ENCODE measurements at places on chromosomes 7 and 10. TPM values are rescaled to one million over a fixed set of nuclear protein-coding genes. Genes with fewer than 3 reads are reported as not detected.

Gene LMOD2
- total RNA-seq: not detected

Gene DOCK1
- 57.0 TPM for total RNA-seq

Gene MYO3A
- 4.3 TPM for total RNA-seq

Gene TRIL
- total RNA-seq: 3.1 TPM

Gene PDCD4
- 22.6 TPM for total RNA-seq

Gene TUBAL3
- total RNA-seq: not detected

Gene MBL2
- not detected for total RNA-seq

Gene CTBP2
- 212 TPM for total RNA-seq

Gene CHRM2
- not detected for total RNA-seq

Gene RBP4
- total RNA-seq: not detected

DNA sequence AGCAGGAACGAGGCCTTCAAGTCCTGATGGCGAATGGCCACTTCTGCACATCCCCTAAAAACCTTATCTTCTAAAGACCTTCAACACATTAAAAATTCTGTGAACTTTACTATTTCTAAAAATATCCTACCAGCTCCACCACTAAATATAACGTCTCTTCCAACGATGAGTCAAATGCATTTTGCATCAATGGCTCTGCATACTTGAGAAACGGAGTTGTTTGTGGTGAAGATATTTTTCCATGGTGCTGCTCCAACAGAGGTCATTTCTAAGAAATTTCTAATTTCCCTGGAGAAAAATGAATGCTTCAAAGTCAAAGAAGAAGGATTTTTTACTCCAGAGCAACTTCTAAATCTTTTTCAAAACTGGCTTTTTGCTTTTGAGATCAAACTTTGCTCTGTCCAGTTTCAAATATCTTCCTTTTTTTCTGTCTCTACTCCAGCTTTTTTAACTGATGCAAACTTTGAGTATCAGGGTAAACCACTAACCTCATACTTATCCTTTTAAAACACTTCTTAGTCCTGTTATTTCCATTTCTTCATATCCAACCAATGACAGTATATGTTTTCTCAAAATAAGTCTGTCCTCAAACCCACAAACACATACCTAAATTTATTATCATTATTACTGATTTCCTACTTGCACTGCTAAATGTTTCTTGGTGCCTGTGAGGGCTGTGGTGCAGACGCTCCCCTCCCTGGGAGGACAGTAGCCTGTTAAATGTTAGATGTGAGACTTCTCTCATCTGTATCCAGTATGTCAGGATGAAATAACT, 258.1 kb downstream of the KLF6 start:
- no peaks in the 10 kb centered on the region for H3K36me3 ChIP-seq
- DNase-seq: no peak
- H3K4me3 ChIP-seq: no peak overlapping the region
- no peak overlapping the region for H3K27ac ChIP-seq
- H3K4me1 ChIP-seq: no peaks in the 10 kb centered on the region

DNA sequence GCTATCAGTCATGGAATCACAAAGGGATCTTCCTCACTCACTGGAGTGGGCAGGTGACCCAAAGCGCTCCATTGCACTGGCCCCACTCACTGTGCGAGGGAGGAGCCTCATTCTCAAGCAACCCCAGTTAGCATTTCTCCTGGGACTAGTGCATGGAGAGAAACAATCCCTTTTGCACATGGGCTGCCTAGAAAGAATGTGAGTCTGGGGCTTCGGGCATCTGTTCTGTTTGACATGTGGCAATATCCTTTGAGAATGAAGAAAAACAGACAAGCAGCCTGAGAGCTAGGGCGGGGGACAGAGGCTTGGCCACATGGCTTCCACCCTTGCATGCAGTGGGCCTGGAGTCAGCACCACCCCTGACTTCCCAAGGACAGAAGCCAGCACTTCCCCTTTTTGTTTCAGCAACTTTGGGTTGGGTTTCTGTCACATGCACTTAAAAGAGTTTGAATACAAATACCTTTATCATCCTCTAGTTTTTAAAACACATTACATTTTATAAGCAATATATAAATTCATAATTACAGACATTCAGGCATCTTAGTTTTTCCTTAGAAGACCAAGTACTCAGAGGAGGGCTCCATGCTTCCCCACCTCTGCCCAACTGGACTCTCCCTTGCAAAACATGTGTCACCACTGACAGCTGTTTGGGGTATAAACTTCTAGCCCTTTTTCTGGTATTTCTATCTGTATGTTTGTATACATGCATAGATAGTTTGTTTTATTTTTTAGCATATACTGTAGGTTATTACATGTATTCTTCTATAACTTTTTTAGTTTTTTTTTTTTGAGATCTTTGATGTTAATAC, 73.8 kb downstream of the RBM20 start:
- no peaks in the 10 kb centered on the region for H3K36me3 ChIP-seq
- no peak overlapping the region for H3K27ac ChIP-seq
- no peaks in the 10 kb centered on the region for H3K27me3 ChIP-seq
- no peak overlapping the region for H3K4me3 ChIP-seq
- DNase-seq: no peak
- no peaks in the 10 kb centered on the region for H3K4me1 ChIP-seq

DNA sequence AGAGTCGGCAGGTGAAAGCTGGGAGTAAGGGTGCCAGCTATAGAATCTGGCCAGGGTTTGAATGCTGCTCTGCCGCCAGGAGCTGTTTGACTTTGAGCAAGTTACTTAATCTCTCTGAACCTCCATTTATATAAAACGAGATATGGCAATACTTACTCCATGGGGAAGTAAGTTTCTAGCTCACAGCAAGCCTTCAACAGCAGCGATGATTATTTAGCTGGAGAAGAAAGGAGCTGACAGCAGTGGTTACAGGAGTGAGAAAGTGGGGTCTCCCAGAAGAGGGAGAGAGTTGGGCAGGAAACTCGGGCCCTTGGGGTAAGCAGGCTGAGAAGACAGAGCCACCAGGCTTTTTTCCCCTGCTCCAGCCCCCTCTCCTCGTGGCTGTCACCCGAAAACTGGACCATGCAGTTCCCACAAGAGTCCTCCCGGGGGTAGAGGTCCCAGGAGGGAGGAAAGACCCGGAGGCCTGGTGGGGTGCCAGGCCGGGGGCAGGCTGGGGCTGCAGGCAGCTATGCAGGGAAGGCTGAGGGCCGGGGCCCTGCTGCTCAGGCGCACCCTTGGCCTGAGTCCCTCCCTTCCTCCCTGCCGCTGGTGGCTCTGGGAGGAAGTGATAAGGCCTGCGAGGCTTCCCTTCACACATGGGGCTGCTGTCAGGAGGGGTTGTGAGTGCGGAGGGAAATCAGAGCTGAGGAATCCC, 3.5 kb downstream of the NOS3 start:
- no peak overlapping the region for H3K27ac ChIP-seq
- no peak for DNase-seq
- H3K4me3 ChIP-seq: no peak overlapping the region
- no peaks in the 10 kb centered on the region for H3K36me3 ChIP-seq
- no peaks in the 10 kb centered on the region for H3K4me1 ChIP-seq

DNA sequence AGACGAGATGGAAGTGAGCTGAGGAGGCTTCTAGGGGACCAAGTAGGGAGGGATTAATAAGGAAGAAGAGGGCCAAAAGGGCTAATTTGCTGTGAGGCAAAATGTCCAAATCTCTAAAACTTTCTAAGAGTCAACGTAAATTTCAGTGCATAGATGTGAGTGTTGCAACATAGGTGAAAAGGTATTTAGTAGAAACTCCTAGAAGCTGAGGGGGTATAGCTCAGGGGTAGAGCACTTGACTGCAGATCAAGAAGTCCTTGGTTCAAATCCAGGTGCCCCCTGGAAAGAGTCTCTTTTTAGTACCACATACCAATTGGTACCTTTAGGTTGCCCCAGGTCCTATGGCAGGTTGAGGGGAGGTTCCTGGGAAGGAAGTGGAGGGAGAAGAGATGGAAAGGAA, 48.7 kb upstream of the ZNF746 start:
- DNase-seq: no peak
- H3K36me3 ChIP-seq: peaks cover 55% of the 10 kb centered on the region
- no peaks in the 10 kb centered on the region for H3K27me3 ChIP-seq
- H3K4me1 ChIP-seq: no peaks in the 10 kb centered on the region
- no peak overlapping the region for H3K4me3 ChIP-seq

DNA sequence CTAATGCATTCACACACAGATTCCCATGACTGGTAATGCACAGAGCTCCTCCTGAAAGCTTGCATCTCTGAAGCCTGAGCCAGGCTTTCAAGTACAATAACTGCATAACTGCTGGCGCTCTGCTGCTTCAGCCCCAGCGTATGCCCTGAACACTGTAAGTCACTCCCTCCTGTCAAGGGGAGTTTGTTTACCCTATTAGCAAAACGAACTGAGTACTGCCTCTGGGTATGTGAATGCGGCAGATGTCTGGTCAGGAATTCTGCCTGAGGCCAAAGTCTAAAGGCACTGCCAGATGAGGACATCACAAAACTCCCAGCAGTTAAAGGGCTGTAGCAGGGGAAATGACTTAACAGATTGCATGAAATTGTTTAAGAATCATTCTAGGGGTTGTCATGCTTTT, 97.7 kb downstream of the NRCAM start:
- H3K4me3 ChIP-seq: no peak overlapping the region
- H3K27me3 ChIP-seq: no peaks in the 10 kb centered on the region
- H3K4me1 ChIP-seq: no peaks in the 10 kb centered on the region
- DNase-seq: peak; percentile 36
- H3K27ac ChIP-seq: no peak overlapping the region

- peak; percentile 40 for DNase-seq
- no peaks in the 10 kb centered on the region for H3K36me3 ChIP-seq
- peaks cover 6% of the 10 kb centered on the region for H3K4me1 ChIP-seq
- no peaks in the 10 kb centered on the region for H3K27me3 ChIP-seq
- H3K4me3 ChIP-seq: peak overlapping the region; percentile 78
Observed at GRCh38 chr7:3301831-3302618, 973 bp downstream of the SDK1 start.

- no peak overlapping the region for H3K4me3 ChIP-seq
- no peak overlapping the region for H3K27ac ChIP-seq
- no peak for DNase-seq
- no peaks in the 10 kb centered on the region for H3K36me3 ChIP-seq
Observed at GRCh38 chr10:31593124-31593523, 274.1 kb downstream of the ZEB1 start.

- DNase-seq: peak; percentile 78
- no peaks in the 10 kb centered on the region for H3K36me3 ChIP-seq
- H3K27ac ChIP-seq: no peak within 1 kb of the TSS
Observed at GRCh38 chr7:19772841-19773760, at the start of gene TMEM196. TSS of gene TMEM196 (minus strand) at chr7:19773617. CDS start at chr7:19772696, 921 bp downstream.

DNA sequence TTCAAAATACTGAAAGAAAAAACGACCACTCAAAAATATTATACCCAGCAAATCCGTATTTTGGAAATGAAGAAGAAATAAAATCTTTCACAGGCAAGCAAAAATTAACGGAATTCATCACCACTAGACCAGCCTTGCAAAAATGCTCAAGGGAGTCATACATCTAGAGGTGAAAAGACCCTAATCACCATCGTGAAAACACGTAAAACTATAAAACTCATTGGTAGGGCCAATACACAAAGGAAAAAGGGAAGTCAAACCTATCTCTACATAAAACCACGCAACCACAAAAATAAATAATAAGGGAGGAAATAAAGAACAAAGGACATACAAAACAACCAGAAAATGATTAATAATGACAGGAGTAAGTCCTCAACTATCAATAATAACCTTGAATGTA, 6.6 kb upstream of the AKR1B1 start:
- no peaks in the 10 kb centered on the region for H3K27me3 ChIP-seq
- peaks cover 4% of the 10 kb centered on the region for H3K36me3 ChIP-seq
- no peak for DNase-seq
- H3K27ac ChIP-seq: no peak overlapping the region
- H3K4me1 ChIP-seq: no peaks in the 10 kb centered on the region

DNA sequence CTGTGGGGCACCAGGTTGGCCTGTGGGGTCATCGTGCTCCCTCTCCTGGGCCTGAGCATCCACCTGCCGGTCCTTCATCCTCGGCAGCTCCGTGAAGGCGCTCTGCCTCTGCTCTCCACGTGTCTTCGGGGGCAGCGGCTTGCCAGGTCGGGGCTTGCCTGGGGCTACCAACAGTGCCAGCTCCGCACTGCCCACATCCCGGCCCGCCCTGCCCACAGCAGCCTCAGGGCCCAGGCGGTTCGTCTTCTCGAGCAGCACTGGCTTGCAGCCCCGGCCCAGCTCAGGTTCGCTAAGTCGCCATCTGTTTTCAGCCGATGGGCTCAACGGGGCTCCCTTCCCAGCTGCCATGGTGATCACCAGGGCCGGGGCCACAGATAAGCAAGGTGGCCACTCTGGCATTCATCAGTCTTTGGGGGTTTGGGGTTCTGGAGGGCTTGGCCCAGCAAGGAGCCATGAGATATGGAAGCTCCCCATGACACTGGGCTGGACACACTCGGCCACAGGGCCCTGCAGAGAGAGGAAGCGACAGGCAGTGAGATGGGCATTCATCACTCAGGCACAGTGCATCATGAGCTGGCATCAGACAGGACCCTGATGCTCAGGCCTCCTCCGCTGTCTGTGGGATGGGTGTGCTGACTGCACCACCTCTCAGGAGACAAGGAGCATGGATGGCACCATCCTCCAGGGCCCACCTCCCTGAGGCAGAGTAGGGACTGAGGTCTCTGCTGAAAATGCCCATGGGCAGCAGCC, 15.5 kb downstream of the ZNF488 start:
- H3K27me3 ChIP-seq: no peaks in the 10 kb centered on the region
- peak; percentile 17 for DNase-seq
- H3K27ac ChIP-seq: no peak overlapping the region

- DNase-seq: no peak
- no peaks in the 10 kb centered on the region for H3K27me3 ChIP-seq
- no peaks in the 10 kb centered on the region for H3K36me3 ChIP-seq
- no peak overlapping the region for H3K4me3 ChIP-seq
Observed at GRCh38 chr10:4199196-4199595, 414.2 kb upstream of the KLF6 start.

- H3K4me1 ChIP-seq: no peaks in the 10 kb centered on the region
- no peaks in the 10 kb centered on the region for H3K36me3 ChIP-seq
- H3K27me3 ChIP-seq: no peaks in the 10 kb centered on the region
- peak; percentile 66 for DNase-seq
- no peak overlapping the region for H3K27ac ChIP-seq
- H3K4me3 ChIP-seq: no peak overlapping the region
Observed at GRCh38 chr7:98755138-98755898, 114.5 kb downstream of the TMEM130 start.

DNA sequence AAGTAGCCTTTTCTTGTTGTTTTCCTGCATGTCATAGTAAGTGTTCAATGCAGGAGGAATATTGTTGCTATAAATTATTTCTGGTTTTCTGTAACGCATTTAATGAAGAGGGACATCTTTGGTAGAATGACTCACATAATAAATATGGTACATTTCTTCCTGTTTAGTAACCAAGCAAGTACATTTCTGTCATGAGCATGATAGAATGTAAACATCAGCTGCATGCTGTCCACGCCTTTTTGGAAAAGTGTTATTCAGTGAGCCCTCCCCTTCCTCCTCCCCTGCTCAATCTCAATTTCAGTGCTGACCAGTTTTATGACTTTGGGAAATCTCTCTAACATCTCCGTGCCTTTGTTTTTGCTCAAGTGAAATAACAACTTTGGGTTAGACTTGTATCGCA, 664.0 kb downstream of the XPNPEP1 start:
- peaks cover 8% of the 10 kb centered on the region for H3K36me3 ChIP-seq
- H3K27me3 ChIP-seq: no peaks in the 10 kb centered on the region
- no peak overlapping the region for H3K27ac ChIP-seq
- no peak overlapping the region for H3K4me3 ChIP-seq

GRCh38 chr7:36400606-36401005, 10.9 kb downstream of the ANLN start:
- no peaks in the 10 kb centered on the region for H3K27me3 ChIP-seq
- no peak overlapping the region for H3K27ac ChIP-seq
- DNase-seq: no peak

Measured in H9 (cell line).